ENCODE measurements at places on chromosomes 4 and X. TPM values are rescaled to one million over a fixed set of nuclear protein-coding genes. Genes with fewer than 3 reads are reported as not detected.

Gene FTHL17
- not detected for total RNA-seq

Gene RBMXL3
- not detected for total RNA-seq

Gene QRFPR
- 12.5 TPM for total RNA-seq

Gene EREG
- 0.04 TPM for total RNA-seq

Gene NPFFR2
- total RNA-seq = not detected

Gene KLKB1
- total RNA-seq = not detected

Gene NPNT
- not detected for total RNA-seq

Gene CDS1
- 0.68 TPM for total RNA-seq

Gene SLC6A14
- not detected for total RNA-seq

Gene F9
- not detected for total RNA-seq

Gene ADGRG2
- not detected for total RNA-seq

Measured in A375 (cell line).